Tongue (tissue), 3 donors: ENCODE measurements at places on chromosomes 3 and 15.
A peak's percentile ranks its signal among the peaks of the same experiment; 100 is the strongest.

- DNase-seq: no peak
Measured at GRCh38 chr3:73681610-73682009, 56.9 kb upstream of the PDZRN3 start.

GRCh38 chr15:61051569-61052031, 177.5 kb downstream of the RORA start:
- DNase-seq: peak; percentile 72

GRCh38 chr3:70952033-70952747, 631.3 kb downstream of the FOXP1 start:
- no peak for DNase-seq

DNA sequence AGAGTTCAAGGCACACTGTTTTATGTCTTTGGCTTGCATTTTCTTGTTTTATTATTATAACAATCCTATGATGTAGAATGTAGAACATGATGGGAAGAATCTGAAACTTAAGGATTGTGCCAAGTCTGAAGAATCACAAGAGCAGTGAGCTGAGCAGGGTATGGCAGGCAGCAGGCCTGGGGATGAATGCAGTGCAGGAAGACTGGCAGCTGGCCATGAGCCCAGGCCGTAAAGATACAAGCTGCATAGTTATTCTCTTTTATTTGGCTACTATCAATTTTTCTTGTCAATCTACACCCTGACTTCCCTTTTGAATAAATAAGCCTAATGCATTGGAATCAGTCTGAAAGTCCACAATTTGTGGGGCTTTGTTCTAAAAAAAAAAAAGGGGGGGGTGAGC, 89.6 kb upstream of the ARPP21 start:
- DNase-seq: peak; percentile 20

GRCh38 chr3:33278163-33278562, 921 bp downstream of the FBXL2 start:
- peak; percentile 42 for DNase-seq

GRCh38 chr3:120139140-120139539, 44.9 kb upstream of the GSK3B start:
- DNase-seq: no peak

- peak; percentile 84 for DNase-seq
Measured at GRCh38 chr3:7309641-7310102, 448.8 kb downstream of the GRM7 start.

- peak; percentile 68 for DNase-seq
Measured at GRCh38 chr3:73427048-73427706, 197.6 kb downstream of the PDZRN3 start.

- DNase-seq: no peak
Measured at GRCh38 chr3:94184781-94185180, 121.9 kb downstream of the NSUN3 start.

GRCh38 chr3:54783611-54784010, 144.2 kb downstream of the LRTM1 start:
- DNase-seq: no peak

DNA sequence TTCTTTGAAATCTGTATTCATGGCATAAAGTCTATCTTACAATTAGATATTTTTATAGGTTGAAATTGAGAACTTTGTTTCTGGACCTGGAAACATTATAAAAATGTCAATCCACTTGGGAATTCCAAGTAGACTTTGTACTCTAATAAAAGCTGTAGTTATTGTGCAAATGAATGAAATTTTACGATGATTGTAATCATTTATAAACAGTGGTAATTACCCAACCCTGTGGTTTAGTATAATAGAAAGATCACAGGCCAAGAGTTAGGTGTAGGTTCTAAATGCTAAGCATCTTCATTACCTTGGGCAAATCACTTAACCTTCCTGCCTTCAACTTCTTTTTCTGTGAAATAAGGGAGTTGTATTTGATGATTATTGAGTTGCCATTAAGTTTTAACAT, 13.2 kb upstream of the SLC7A14 start:
- no peak for DNase-seq

DNA sequence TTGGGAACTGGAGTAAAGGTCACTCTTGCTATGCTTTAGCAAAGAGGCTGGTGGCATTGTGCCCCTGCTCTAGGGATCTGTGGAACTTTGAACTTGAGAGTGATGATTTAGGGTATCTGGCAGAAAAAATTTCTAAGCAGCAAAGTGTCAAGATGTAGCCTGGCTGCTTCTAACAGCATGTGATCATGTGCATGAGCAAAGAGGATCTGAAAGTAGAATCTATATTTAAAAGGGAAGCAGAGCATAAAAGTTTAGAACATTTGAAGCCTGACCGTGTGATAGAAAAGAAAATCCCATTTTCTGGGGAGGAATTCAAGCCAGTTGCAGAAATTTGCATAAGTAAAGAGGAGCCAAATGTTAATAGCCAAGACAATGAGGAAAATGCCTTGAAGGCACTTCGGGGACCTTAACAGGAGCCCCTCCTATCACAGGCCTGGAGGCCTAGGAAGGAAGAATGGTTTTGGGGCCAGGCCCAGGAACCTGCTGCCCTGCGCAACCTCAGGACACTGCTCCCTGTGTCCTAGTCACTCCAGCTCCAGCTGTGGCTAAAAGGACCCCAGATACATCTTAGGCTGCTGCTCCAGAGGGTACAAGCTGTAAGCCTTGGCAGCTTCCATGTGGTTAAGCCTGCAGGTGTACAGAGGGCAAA, 212.2 kb upstream of the LINGO1 start:
- no peak for DNase-seq

DNA sequence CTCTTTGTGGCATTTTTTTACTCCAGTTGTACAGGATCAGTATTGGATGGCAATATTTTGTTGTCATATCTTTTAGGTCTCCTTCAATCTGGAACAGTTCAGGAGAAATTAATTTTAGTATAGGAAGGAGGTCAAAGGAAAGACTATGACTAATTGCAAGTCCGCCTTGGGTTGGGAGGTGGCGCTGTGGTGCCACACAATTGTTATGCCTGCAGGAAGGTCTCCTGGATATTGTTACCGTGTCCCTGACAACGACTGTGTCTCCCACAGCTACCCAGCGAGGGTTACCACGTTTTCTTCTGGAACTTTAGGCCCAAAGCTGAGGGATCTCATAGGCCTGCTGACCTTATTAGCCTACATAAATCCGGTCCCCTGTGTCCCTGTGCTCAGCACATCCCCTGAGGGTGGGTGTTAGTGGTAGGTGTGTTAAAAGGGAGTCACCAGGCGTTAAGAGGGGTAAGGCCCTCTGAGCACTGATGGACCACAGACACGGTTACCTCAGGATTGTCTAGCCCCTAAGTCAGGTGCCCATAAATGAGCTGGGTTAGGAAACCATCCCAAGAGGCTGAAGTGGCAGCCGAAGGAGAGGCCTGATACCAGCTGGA, 31.5 kb downstream of the KCNAB1 start:
- DNase-seq: peak; percentile 85

GRCh38 chr15:56249092-56249491, 5.4 kb upstream of the RFX7 start:
- peak; percentile 47 for DNase-seq

GRCh38 chr3:13600950-13601691, 52.2 kb downstream of the FBLN2 start:
- peak; percentile 95 for DNase-seq

DNA sequence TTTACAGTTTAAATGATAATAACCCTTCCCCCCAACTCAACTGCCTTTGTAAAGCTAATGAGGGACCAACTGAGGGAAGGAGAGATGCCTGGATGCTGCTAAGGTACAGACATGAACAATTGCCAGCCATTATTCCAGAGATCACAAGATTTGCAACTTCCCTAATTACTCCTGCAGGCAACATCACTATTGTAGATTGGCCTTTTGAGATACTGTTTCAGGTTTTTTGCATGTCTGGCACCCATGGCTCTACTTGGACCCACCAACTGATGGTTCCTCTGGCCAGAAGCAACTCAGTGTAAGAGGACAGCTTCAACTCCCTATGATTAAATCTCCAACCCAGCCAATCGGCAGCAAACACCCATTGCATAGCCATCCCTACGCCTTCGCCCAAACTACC, 478.7 kb downstream of the FHIT start:
- DNase-seq: no peak

GRCh38 chr3:52173101-52173500, 18.9 kb upstream of the POC1A start:
- DNase-seq: no peak

DNA sequence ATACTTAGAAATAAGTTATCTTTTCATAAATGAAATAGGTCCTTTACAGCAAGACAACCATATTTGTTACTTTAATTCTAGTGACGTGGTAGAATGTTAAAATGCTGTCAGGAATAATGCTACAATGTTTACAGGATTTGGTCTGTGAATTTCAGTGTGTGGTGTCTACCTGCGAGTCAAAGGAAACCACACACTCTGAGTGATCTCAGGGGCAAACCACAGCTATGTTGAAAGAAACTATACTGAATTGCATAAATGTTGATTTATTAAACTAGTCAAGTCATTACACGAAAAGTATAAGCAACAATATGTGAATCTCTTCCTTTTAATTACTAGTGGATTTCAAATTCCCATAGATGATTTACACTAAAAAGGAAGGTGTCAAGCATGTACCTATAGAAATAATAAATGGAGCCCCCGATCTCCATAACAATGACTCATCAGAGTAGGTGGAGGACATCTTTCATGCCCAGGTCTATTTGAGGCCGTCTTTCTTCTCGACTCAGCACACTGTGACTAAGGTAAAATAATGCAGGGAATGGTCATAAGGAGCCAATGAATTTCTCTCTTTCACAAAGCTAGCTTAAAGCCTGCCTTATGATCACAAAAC, 463.0 kb downstream of the ERC2 start:
- no peak for DNase-seq

DNA sequence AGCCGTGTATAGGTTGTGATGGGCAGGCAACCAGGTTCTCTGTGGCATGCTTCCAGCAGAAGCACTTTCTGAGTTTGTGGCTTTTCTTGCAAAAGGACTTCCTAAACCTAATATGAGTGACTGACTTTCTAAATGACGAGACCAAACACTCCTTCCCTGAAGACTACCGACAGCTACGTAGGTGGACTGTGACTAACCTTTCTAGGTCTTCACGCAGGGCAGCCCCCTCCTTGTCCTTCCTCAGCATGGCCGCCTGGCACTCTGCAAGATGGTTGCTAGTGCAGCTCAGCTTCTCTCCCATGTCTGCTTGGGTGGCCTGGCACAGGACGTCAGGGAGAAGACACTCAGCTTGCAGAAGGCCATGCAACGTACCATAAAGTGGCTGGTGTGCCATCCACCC, 20.9 kb downstream of the CXCR6 start:
- DNase-seq: no peak

- peak; percentile 17 for DNase-seq
Measured at GRCh38 chr15:67107014-67107812, 41.8 kb downstream of the SMAD3 start.
